ENCODE measurements at places on chromosomes 7 and 10.

DNA sequence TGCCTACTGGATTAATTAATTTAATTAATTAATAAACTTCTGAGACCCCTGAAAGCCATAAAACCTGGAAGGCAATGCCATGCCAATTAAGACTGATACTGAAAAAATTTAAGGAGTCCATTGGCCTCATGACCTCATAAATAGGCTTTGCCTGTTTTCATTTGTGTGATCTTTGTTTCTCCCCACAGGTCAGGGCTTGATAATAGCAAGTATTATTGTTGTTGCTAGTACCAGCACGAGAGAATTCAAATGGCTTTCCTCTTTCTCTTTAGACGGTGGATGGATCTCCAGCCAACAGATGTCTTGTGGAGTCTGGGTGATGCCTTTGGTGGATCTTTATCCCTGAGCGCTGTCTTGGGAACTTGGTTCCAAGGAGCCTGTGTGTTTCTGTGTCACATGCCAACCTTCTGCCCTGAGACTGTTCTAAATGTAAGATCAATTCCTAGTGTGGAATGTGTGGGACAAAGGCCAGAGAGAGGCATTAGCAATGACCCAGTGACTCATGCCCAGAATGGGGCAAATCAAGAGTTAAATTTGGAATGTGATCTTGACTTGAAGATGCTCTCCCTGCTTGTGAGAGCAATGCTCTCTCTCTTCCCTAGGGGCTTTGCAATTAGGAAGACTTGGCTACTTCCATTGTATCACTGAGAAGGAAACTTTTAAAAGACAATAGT is 17.7 kb downstream of the ACSM6 start:
- no peak for DNase-seq

DNA sequence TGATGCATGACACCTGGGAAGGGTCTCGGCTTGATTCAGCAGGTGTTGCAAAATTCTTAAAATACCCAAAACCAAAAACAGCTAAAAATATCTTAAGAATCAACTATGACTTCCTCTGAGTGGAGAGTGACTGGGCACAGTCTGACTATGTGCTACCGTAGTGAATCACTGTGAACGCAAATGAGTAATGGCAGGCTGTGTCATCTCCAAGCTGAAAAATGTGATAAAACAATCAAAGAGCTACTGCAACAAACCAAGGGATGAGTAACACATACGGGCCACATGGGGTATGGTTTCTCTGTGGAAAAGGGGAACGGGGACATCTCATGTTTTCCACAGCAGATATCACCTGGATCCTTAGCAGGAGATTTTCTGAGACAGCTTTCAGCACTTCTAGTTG is 127.5 kb downstream of the ABCA13 start:
- no peak for DNase-seq

DNA sequence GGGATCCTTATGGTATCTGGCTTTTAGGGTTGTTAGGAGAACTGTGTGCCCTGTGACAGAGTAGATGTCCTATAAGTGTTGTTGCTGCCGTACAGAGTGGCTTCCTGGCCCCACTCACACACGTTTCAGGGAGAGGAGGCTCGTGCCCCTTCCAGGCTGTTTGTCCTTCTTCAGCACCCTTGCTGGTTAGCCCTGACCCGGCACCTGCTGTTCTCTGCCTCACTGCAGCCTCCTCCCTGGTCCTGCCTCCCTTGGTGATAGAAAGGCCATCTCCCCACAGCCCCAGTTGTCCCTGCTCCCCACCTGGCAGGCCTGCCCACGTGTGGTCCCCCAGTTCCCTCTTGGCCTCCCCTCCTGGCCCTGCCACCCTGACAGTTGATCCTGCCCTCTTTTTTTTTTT is 2.3 kb downstream of the CLIP2 start:
- no peak for DNase-seq

- no peak for DNase-seq
These were observed 407.4 kb downstream of the GRM8 start for GRCh38 chr7:126845331-126845730.

- DNase-seq = no peak
These were observed 453.4 kb upstream of the AKR1E2 start for GRCh38 chr10:4372601-4373000.

- DNase-seq = no peak
These were observed 75.2 kb downstream of the TEX36 start for GRCh38 chr10:125607689-125608290.

DNA sequence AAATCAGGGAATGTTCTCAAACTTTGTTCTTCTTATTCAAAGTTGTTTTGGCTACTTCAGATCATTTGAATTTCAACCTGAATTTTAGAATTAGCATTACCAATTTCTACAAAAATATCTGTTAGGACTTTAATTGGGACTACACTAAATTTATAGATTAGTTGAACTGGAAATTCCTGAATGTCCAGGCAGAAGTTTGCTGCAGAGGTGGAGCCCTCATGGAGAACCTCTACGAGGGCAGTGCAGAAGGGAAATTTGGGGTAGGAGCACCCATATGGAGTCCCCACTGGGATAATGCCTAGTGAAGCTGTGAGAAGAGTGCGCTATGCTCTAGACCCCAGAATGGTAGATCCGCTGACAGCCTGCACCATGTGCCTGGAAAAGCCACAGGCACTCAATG is 22.8 kb upstream of the AGMO start:
- no peak for DNase-seq
